CD4-positive, alpha-beta T cell treated with Interleukin-6 for 4 hours (primary cell): ENCODE measurements at places on chromosomes 1 and 21.

- no peak for DNase-seq
Measured at GRCh38 chr1:203522237-203522636, 28.3 kb downstream of the OPTC start.

GRCh38 chr1:36582066-36582755, 99.5 kb upstream of the CSF3R start:
- no peak for DNase-seq

- no peak for DNase-seq
Measured at GRCh38 chr1:30508611-30509010, 214.8 kb downstream of the MATN1 start.

- peak; percentile 24 for DNase-seq
Measured at GRCh38 chr1:50968821-50969610, 1.0 kb upstream of the CDKN2C start.

- no peak for DNase-seq
Measured at GRCh38 chr1:28436211-28436769, 66.8 kb downstream of the PHACTR4 start.

GRCh38 chr1:1371746-1372711, 3.0 kb downstream of the AURKAIP1 start:
- peak; percentile 80 for DNase-seq

DNA sequence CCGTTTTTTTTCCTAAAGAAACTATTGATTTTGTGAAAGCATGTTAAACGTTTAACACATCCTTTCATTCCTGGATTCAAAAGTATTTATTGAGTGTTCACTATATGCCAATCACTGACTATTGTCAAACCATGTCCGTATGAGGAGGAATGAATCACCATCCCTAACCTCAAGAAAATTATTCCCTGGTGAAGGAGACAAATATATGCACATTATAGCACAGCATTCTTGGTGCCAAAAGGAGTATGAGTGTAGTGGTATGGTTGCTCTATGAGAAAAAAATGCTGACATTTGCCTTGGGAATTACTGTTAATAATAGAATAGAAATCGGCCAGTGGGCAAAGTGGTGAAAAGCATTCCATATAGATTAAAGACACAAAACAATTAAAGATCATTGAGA, 1390.1 kb downstream of the MRPL39 start:
- DNase-seq: no peak

- no peak for DNase-seq
Measured at GRCh38 chr1:153872331-153872730, 50.4 kb downstream of the GATAD2B start.

DNA sequence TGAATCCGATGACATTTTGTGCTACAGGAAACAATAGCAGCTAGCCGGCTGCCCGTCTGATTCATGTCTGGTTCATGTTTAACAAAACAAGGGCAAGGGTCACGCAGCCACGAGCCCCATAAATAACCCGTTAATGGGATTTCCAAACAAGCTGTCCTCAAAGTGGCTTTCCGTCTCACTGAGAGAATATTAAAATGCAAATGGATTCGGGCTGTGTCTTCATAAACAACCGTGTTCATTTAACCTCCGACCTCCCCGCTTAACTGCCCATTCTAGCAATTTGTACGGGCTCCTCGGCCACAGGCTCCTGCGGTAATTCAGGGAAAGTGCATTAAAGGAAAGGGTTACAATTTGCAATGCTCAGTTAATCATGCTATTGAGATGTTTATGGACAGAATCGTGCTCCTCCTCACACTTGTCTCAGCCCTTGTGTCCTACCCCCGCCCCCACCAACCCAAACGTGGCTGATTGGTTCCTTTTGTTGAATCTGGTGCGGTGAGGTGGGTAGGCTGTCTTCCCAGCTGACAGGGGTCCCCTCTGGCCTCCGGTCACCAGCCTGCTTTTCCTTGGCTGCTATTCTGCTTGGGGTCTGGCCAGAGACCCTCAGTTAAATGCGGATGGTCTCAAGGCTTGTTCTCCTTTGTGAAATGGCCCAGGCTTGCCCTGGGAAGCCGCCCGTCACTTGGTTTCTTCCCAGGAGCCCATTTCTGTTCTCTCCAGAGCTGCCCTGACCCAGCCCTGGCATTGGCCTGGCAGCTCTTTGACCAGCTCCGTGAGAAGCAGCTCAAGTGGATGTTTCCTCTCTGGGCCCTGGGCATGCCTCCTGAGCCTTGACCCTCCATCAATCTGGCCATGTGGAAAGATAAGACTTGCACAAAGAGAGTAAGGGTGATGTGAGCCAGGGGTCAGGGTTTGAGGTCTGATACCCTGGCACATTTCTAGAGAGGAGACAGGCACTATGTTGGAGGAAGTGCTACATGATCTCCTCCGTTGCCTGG, 200.7 kb upstream of the POU3F1 start:
- DNase-seq: no peak

DNA sequence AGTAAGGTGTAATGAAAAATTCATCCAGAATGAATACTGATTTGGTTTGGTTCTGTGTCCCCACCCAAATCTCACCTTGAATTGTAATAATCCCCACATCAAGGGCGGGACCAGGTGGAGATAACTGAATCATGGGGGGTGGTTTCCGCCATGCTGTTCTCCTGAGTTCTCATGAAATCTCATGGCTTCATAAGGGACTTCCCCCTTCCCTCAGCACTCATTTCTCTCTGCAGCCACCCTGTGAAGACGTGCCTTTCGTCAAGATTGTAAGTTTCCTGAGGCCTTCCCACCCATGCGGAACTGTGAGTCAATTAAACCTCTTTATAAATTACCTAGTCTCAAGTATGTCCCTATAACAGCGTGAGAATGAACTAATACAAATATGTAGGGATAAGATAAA, 5.5 kb upstream of the SYNJ1 start:
- no peak for DNase-seq
